ENCODE measurements at places on chromosomes 3 and 15.

GRCh38 chr3:4338751-4339150 lies 35.6 kb downstream of the SETMAR start:
- DNase-seq: no peak

DNA sequence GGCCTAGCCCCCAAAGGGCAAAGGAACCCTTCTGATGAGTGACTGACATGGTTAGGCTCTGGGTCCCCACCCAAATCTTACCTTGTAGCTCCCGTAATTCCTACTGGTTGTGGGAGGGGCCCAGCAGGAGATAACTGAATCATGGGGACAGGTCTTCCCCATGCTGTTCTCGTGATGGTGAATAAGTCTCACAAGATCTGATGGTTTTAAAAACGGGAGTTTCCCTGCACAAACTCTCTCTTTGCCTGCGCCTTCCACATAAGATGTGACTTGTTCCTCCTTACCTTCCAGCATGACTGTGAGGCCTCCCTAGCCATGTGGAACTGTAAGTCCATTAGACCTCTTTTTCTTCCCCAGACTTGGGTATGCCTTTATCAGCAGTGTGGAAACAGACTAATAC lies 16.9 kb downstream of the TKT start:
- no peak for DNase-seq

- no peak for DNase-seq
Measured at GRCh38 chr3:107992976-107993684, 97.7 kb downstream of the CD47 start.

- DNase-seq: no peak
Measured at GRCh38 chr3:132507657-132508056, 89.4 kb upstream of the ACKR4 start.

DNA sequence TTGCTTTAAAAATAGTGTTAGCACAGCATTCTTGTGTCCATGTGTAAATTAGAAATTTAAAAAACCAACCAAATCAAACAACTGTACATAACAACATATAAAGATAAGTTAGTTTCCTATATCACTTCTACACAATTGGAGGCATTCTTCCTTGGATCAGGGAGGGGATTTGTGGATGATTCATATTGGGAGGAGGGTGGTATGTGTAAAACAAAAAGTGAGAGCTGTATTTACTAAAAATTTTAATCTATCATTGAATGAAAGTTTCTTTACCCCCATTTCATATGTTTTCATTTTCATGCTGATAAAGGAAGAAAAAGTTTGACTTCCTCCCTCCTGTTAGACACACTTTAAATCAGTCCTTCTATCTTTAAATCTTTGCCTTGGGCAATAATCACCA lies 325.0 kb downstream of the SATB1 start:
- no peak for DNase-seq

DNA sequence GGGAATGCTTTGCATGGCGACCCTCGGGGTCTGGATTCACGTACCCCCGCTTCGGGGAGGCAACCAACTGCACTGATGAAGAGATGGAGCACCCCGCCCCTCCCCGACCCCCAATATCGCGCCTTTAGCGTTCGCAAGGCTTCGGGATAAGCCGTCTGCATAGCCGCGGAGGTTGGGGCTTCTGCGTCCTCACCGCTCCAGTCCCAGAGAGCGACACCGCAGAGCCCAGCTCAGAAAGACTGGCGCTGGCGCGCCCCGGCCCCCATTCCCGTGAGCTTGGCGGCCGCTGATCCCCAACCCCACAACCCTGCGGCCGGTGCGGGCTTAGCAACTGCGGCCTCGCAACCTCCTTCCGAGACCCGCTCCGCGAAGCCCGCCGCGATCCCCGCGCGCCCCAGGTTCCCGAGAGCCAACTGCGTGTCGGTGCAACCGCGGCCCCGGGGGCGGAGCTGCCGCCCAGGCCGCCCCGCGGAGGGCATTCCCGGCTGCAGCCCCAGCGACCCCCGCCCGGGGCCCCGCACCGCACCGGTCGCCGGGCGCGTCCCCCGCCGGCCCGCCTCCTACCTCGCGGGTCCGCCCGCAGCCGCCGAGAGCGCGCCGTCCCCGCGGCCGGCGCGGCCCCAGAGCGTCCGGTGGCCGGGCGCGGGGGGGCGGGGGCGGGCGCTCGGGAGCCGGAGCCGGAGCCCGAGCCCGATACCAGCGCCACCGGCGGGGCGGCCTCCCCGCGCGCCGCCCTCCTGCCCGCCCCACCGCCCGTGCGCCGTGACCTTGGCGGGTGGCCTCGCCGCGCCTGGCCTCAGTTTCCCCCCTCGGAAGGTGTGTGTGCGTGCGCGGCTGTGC lies 79.5 kb downstream of the IQSEC1 start:
- DNase-seq: no peak

DNA sequence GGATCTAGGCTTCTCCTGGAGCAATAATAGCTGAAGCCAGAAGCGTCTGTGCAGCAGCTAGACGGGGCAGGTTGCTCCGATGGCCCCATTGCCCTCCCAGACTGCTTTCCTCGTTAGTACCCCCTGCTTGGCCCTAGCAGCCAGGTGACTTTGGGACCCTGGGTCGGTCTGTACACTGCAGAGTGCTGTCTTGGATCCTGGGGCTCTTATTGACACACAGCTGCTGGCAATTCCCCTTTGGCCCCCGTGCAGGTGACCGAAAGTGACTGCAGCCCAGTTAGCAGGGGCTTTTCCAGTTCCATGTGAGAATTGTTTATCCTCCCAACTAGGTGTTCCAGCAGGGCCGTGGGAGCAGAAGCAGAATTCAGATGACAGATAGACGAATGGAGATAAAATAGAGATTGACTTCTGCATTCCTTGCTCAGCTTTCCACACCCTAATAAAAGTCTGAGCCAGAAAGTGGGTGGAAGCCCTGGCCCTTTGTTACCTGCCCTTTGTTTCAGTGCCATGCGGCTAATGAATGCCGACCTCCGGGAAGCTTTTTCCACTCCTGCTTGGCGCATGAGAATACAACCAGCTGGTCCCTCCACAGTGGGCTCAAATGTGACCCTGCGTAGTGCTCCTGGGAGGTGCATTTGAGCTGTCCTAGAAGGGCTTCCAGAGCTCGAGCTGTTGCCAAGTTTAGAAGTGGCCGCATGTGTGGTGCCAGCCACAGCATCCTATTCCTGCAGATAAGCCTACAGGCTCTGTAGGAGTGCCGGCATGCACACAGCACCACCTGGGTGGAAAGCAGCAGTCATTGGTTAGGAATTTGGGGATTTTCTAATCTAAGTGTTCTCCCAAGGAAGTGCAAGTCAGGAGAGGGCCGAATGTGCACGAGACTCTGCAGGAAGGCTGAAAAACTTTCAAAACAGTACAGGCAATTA lies 94.4 kb downstream of the SLCO3A1 start:
- no peak for DNase-seq

- DNase-seq: no peak
Measured at GRCh38 chr3:60841355-60841754, 409.9 kb downstream of the FHIT start.

DNA sequence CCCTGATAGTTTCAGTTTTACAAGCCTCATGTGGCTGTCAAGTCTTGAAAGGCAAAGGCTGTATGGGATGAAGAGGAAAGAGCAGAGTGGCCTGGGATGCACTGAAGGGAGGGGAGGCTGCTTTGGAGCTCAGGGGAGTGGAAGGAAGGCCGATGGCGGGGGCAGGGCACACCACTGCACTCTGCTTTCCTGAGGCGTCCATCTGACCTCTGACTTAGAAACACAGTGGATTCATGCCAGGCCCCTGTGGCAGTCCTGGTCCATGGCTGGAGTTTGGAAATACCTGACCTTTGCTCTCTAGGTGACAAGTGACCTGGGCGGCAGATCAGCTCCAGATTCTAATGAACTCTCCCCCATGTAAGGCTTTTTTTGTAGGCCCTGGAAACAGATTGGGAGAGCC lies 19.0 kb downstream of the FAH start:
- DNase-seq: no peak

GRCh38 chr15:43370310-43370974 lies 401 bp downstream of the ZSCAN29 start:
- no peak for DNase-seq

- no peak for DNase-seq
Measured at GRCh38 chr15:49045751-49046219, 461 bp downstream of the SECISBP2L start.

DNA sequence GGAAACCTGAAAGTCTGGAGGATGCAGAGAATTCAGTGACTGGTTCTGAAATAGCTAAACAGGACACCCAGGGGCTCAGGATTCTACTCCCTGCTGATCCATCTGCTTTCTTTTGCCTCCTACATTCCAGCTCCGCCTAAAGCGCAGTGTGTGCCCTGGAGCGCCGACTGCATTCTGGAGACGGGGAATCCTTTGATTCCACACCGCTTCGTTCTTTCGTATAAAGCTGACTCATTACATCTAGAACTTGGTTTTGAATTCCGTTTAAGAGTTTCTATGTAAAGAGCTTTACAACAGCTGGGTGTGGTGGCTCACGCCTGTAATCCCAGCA lies 61.8 kb downstream of the SENP2 start:
- DNase-seq: no peak

DNA sequence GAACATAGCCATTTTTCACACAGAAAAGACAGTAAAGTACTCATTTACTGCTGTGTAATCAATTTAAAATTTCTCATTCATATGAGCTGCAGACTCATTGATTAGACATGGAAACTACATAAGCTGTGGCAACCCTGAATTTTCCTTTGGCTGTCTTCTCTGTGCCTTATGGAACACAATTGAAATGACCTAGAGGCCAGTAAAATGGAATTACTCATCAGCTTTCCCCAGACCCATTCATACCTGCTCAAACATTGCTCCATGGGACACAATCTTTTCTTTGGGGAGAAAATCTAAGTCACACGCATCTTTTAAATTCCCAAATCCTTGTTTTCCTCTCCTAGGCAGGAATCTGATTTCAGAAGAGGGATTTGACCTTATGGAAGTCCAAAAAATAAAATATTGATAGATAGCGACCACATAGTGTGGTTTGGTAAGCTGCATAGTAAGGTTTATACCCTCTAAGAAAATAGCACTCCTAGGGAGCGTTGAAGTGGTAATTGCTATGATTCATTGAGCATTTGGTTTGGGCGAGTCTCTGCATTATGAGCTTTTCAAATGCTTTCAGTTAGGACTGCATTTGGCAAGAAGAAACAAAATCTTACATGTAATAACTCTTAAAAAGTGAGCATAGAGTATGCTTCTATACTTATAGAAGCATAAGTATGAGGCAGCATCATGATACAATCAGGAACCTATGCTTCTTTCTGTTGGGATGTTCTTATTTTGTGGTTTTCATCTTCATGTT lies 243.4 kb upstream of the GADL1 start:
- DNase-seq: no peak

DNA sequence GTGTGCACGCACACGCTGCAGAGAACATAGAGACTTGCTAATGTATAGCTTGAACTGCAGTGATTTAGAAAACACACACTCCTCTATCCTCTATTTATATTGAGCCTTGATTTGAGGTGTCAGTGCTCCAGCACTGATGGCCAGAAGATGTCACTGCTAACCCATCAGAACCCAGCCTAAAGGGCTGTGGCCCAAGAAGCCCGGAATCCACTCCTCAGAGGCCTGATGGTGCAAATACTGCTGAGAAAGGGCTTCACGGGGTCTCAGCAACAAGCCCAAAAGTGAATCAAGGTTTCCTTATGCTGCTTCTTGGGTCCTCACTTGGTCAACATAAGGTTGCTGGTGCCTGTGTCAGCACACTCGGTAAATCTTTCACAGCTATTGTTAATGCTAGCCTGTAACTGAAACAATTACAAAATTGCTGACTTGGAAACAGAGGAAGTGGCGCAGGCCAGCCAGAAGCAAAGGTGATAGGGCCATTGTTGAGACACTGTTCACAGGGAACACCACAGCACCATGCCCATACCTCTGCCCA lies 60.3 kb downstream of the HEG1 start:
- peak; percentile 56 for DNase-seq

DNA sequence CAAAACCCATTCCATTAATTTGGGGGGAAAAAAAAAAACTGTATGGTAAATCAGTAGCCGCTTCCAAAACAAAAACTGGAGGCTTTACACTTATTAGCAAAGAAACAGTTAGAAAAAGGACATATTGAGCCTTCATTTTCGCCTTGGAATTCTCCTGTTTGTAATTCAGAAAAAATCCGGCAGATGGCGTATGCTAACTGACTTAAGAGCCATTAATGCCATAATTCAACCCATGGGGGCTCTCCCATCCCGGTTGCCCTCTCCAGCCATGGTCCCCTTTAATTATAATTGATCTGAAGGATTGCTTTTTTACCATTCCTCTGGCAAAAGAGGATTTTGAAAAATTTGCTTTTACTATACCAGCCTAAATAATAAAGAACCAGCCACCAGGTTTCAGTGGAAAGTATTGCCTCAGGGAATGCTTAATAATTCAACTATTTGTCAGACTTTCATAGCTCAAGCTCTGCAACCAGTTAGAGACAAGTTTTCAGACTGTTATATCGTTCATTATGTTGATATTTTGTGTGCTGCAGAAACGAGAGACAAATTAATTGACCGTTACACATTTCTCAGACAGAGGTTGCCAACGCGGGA lies 9.4 kb upstream of the RPL24 start:
- DNase-seq: peak; percentile 56

DNA sequence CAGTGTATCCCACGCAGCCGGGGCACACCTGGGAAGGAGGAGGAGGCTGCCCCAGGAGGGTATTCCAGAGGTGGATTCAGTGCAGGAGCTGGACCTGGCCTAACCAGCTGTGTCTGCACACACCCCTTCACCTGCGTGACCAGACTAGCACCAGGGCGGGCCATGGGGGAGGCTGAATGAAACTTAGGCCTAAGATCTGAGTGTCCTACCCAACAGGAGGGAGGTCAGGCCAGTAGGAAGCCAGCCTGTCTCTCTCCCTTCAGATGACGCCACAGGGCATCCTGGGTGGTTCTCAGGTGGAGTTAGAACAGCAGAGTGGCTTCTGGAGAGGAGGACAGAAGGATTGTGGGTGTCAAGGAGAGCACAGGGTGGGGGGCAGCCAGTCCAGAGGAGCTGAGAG lies 3.4 kb upstream of the SEMA3F start:
- DNase-seq: no peak

DNA sequence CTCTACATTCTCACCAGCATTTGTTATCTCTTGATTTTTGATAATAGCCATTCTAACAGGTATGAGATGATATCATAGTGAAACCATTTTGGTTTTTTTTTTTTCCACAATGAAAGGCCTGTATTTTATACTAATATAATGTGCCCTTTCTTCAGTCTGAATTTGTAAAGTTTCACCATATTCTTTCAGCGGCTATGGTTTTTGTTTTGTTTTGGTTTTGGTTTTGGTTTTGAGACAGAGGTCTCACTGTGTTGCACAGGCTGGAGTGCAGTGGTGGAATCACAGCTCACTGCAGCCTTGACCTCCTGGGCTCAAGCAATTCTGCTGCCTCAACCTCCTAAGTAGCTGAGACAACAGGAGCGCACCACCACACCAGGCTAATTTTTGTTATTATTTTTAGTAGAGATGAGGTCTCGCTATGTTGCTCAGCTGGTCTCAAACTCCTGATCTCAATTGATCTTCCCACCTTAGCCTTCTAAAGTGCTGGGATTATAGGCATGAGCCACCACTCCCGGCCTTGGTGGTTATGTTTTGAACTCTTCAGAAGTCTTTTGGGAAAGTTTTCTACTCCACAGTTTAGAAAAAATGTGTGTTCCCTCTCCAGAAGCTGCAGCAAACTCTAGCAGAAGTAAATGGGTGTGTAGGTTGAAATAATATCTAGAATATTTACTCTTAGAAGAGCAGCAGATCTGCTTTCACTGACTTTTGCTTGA lies 110.2 kb upstream of the UMPS start:
- no peak for DNase-seq
